NCI-H1436 treated with DMSO at 0.1 percent for 48 hours (cell line): ENCODE measurements at places on chromosomes 11 and 22.

GRCh38 chr11:45345491-45345890, 59.4 kb upstream of the SYT13 start:
- no peak for DNase-seq

DNA sequence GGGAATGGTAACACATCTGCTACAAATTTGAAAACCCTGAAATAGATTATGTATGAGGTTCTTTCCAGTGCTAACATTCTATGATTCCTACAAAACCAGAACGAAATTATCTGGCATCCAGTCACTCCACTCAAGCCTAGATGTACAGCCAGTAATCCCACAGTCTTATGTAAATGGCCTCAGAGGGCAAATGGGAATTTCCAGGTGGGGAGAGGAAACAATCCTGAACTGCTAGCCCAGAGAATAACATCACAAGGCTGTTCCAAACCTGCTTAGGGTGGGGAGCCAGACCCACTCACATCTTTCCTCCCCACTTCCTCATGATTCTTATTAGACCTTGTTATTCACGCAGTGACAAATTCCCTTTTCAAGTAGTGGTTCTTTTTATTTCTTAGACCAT, 3.5 kb downstream of the FIBIN start:
- no peak for DNase-seq

DNA sequence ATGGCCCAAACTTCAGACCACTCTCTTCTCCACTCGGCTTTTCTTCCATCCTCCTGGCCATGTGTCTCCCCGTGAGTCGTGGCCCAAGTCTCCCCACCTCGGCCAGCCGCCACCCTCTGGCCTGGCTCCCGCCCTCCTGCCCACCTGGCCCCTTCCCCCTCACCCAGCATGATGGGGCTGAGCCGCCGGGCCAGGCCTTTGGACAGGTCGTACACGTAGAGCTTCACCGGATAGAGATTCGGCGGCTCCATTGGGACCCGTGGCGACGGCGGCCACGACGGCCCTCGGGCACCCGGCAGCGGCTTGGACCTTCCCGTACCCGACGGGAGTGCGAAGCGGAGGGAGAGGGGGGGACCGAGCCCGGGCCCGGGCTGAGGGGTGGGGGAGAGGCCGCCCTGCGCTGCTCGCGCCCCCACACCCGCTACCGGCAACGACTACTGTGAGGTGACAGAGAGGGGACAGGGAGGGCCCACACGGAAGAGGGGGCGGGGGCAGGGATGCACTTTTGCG, at the start of gene DESI1:
Gene DESI1 (minus strand): TSS at position 455 of the 510 bp plus-strand sequence. CDS start 204 bp downstream, at position 251.
- no peak for DNase-seq

GRCh38 chr11:75055511-75055910, 41.2 kb downstream of the OR2AT4 start:
- DNase-seq, result no peak

- no peak for DNase-seq
These were observed 118.8 kb upstream of the CADM1 start for GRCh38 chr11:115623021-115623451.

- no peak for DNase-seq
These were observed 627 bp upstream of the APOA5 start for GRCh38 chr11:116792144-116792868.

- DNase-seq, result no peak
These were observed 67.9 kb downstream of the SCN3B start for GRCh38 chr11:123586568-123586967.

- DNase-seq, result no peak
These were observed 79.7 kb downstream of the LARGE2 start for GRCh38 chr11:46002189-46002588.
